Bone marrow (tissue), 2 donors: ENCODE measurements at places on chromosomes 12 and 14.

DNA sequence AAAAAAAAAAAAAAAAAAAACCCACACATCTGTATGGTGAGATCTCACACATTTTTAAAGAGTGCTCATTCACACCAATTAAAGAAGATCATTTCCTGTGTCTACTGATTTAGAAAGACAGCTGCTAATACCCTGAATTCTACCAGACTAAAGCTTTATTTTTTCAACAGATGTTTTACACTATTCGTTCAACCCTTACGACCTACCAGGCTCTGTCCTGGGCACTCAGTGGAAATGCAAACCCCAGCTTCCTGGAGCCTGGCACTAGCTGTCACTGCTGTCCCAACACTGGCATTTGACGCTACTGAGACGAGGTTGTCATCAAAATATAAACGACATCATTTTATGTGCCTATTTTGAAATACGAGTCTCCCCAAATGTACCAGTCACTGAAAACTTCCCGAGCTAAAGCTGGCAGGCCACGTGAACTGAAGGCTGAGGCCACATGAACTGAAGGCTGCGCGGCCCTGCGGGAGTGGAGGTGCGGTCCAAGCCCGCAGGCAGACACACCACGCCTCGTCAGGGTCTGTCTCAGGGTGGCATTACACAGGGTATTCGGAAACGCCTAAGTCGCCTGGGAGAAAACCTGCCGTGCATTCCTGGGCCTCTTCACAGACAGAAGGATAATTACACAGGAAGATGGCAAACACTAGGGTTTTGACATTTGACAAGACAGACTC lies 27.2 kb downstream of the SLC15A4 start:
- DNase-seq = no peak

DNA sequence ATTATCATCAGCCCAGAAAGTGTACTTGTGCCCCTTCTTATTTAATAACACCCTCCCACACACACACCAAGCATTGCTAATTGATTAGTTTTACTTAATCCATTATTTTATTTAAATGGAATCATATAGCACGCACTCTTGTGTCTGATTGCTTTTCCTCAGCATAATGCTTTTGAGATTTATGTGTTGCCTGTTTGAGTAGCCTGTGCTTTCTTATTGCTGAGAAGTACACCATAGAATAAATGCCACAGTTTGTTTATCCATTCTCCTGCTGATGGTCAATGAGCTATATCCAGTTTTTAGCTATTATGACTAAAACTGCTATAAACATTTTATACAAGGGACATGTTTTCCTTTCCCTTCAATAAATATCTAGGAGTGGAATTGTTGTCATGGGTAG lies 409.9 kb upstream of the PDE3A start:
- no peak for DNase-seq

GRCh38 chr12:16949871-16950667 lies 344.1 kb upstream of the LMO3 start:
- no peak for DNase-seq

GRCh38 chr14:74982661-74983060 lies 20.1 kb upstream of the EIF2B2 start:
- no peak for DNase-seq

- DNase-seq = no peak
Observed at GRCh38 chr12:132711080-132711843, 620 bp downstream of the PGAM5 start.

GRCh38 chr14:105476097-105476830 lies 1.6 kb downstream of the CRIP2 start:
- DNase-seq = no peak

GRCh38 chr12:123788541-123788940 lies 26.4 kb downstream of the DNAH10 start:
- DNase-seq = no peak

- no peak for DNase-seq
Observed at GRCh38 chr12:121453629-121454028, 53.7 kb downstream of the RNF34 start.

- DNase-seq = no peak
Observed at GRCh38 chr12:25958428-25959070, at the start of gene RASSF8. RASSF8 (plus strand) TSS chr12:25958682; CDS start chr12:26055344, 96,662 bp downstream.

DNA sequence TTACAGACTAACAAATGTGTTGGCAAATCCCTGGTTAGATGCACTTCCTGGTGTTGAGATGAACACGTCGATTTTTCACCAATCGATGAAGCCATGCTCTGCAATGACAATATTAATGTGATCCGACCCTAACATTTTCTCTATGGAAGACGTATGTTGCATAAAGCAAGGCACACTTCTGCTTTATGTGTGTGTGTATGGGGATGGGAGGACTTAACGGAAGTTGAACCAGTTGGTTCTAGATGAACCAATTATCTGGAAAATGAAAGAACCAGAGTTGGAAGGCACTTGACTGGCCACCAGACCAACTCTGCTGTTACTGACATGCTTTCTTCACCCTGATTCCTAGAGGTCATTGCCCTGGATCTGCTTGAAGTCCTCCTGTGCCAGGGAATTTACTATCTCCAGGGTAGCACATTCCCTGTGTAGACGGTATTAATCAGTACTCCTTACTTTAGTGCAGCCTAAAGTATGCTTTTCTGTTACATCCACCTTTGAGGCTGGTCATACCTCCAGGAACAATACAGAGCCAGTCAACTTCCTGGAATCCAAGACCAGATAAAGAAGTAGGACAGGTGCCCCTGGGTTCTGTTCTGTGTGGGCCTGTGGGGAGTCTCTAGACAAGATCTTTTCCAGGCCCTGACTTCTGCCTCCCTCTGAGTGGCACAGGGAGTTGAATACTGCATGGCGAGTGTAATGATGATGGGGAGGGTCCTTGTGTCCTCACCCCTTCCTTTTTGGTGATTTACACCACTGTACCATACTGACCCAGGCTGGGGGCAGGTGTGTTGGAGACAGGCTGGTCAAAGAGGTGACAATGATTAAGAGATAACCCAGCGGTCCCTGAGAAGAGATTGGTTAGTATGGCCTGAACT lies 4.1 kb downstream of the SDR39U1 start:
- DNase-seq = no peak

DNA sequence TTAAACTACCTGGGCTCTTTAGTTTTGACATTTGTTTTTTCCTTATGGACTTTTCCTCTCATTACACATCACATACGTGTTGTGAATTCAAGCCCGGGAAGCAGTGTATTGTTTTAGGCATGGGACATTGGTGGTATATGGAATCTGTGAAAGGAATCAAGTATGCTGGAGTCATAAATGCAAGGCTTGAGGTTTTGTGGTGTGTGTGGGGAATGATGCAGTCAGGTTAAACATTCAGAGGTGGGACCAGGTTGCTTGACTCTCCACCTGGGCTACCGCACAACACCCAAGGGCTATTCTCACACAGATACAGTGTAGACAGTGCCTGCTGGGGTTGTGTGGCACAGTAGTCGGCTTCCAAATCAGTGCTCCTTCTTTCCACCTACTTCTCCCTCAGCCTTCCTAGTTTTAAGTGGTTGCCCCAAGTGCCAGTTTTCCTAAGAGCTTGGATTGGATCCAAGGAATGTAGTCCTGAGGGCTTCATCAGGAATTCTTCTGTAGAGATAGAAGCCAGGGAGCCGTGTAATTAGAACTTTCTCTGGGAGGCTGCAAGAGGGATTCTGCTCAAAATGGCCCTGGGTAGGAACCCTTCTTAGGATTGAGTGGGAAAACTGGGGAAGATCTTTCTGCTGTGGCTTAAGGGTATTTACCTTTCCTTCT lies 243.7 kb downstream of the C12orf75 start:
- no peak for DNase-seq

GRCh38 chr14:96790706-96791105 lies 6.5 kb upstream of the VRK1 start:
- DNase-seq = no peak

DNA sequence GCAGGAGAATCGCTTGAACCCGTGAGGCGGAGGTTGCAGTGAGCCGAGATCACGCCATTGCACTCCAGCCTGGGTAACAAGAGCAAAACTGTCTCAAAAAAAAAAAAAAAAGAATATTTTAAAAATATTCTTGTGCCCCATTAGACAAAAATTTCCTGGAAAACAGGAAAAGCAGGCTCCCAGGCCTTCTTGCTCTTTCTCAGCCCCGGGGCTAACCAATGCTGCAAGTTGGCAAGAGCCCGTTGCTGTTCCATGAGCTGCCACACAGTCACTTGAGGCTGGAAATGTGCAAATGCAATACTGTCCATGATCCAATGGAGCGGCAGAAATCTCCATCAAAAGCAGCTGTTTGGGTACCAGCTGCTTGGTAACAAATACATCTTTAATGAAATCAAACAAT lies 994.7 kb downstream of the VRK1 start:
- no peak for DNase-seq

GRCh38 chr12:77724367-77724957 lies 106.2 kb upstream of the NAV3 start:
- no peak for DNase-seq

- DNase-seq = no peak
Observed at GRCh38 chr14:100713705-100714104, 13.0 kb upstream of the DLK1 start.

DNA sequence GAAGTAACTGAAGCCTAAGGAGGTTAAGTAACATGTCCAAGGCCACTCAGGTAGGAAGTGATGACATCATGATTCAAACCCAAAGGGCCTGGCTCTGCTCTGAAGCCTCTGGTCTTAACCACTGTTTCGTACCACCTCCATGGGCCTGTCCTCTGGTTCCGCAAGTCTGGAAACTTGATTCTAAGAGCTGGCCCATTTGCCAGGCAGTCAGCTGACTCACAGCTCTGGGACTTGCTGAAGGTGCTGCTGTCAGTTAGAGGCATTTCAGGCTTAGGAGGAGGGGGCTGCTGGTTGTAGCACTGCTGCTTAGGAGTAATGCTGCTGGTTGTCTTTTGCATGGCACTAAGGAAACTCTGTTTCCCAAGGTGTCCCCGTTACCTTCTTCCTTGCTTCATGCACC lies 7.9 kb downstream of the NRXN3 start:
- DNase-seq = no peak

DNA sequence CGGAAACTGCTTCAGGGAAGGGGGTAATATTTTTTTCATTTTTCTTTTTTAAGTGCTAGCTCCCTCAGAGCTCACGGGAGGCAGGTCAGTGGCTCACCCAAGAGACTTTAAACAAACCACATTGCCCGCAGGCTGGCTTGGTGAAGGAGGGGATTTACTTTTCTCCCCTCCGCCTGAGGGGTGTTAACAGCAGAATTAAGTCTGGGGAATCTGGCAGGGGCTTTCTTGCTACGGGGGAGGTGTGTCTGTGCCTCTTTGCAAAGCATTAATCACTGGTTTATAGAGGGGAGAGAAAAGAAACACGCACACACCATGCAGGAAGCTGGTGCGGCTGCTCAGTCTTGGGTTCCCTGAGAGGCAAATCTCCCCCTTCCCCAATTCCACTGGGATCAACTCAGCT lies 26.2 kb upstream of the TBX3 start:
- no peak for DNase-seq

- no peak for DNase-seq
Observed at GRCh38 chr14:58089612-58090011, 62.4 kb downstream of the ARMH4 start.
